Right atrium auricular region (tissue), 2 donors: ENCODE measurements at places on chromosomes 7 and 10. TPM values are rescaled to one million over a fixed set of nuclear protein-coding genes. Genes with fewer than 3 reads are reported as not detected.

The NOLC1 gene
- total RNA-seq = 47.8 TPM

The HMX2 gene
- total RNA-seq = not detected

The DENND10 gene
- 31.4 TPM for total RNA-seq

The C10orf53 gene
- not detected for total RNA-seq

The NAT16 gene
- not detected for total RNA-seq

The CC2D2B gene
- total RNA-seq = 1.6 TPM

DNA sequence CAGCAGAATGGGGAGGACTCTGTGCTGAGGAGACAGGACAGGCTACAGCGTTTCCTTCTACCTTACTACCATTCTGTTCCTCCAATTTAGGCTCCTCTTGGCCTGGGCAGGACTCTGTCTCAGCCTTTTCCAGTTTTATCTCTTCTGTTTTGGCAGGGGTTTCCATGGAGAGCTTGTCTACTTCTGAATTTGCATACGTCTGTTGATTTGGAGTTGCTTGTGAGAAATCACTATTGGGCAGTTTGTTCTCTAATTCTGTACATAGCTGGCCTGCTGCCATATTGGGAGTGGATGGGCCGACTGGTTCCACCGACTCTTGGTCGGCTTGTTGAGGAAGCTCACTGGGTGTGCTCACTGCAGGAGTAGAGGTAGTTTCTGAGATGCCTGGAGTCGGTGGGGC lies 136.8 kb downstream of the GALNT11 start:
- DNase-seq = no peak

GRCh38 chr7:91239171-91239604 lies 25.0 kb upstream of the FZD1 start:
- DNase-seq = no peak

DNA sequence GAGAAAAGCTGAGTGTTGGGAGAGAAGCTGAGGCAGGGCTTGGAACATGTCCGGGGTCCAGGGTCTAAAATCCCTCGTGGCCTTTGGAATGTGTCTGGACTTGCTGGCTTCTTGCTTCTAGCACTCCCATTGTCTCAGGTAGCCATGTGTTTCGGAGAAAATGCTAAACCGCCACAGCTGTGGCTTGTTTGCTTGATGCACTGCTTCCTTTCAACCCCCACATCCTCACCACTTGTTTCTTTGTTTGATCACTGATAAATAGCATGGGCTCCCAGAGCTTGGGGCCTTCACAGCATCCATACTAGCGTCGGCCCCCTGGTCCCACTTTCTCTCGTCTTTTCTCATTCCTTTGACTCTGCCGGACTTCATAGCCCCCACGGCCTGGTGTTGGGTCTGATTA lies 102.7 kb downstream of the ANKRD26 start:
- no peak for DNase-seq

- peak; percentile 61 for DNase-seq
These were observed 1.0 kb downstream of the CDK6 start for GRCh38 chr7:92835261-92835850.

- peak; percentile 91 for DNase-seq
These were observed 194.3 kb downstream of the ZMYND11 start for GRCh38 chr10:329361-330099.

- no peak for DNase-seq
These were observed 101.6 kb downstream of the ARL5B start for GRCh38 chr10:18760836-18761235.

DNA sequence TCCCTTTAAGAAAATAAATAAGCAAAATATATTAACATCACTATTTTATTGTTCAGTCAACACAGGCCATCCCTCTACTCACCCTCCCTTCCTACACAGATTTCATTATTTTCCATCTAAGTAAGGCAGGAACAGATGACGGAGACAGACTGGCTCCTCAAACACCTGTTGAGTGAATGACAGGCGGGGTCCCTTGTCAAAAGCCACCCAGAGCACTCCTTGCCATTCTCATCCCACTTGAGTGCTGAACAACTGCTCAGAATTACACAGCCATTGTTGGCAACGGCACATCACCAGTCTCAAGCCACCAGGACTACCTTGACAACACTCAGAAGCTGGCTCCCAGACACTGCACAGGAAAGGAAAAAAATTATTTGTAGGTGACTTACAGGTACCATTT lies 3.3 kb downstream of the GRB10 start:
- no peak for DNase-seq

- no peak for DNase-seq
These were observed 7.2 kb downstream of the CYP3A5 start for GRCh38 chr7:99672573-99672972.

GRCh38 chr10:128337860-128338378 lies 211.7 kb upstream of the MKI67 start:
- DNase-seq = no peak

DNA sequence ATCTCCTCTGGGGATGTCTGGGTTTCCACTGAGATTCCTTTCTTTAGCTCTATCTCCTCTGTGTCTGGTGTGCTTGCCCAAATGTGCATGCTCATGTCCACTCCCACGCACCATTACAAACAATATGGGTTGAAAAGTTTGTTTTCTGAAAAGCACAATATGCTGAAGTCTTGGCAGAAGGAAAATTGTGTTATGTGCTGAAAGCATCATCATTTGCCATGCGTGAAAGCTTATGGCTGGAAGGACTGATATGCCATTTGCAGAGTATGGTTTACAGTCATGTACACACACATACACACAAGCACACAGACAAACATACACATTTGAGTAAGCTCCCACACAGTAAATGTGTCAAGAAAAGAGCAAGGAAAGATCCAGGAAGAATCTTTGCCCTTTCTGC lies 231.6 kb downstream of the SORCS3 start:
- no peak for DNase-seq
